Cortex of kidney (tissue), 1 donor: ENCODE measurements at places on chromosomes 12 and 14.

- DNase-seq, result no peak
These were observed 464.8 kb downstream of the RAD51B start for GRCh38 chr14:68284333-68284732.

DNA sequence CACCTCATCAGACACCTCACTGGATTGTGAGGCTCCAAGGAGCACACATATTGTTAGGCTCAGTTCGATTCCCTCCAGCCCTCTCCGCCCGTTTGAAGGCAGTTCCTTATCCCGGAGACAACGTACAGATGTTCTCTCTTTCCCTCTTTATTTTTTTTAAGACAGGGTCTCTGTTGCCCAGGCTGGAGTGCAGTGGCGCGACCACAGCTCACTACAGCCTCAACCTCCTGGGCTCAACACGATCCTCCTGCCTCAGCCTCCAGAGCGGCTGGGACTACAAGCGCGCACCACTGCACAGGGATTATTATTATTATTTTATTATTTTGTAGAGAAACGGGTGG, 718 bp upstream of the TROAP start:
- no peak for DNase-seq

GRCh38 chr12:53601296-53601847, 24.8 kb downstream of the ATF7 start:
- DNase-seq, result no peak

GRCh38 chr12:93442411-93443340, 929 bp upstream of the UBE2N start:
- DNase-seq, result no peak

DNA sequence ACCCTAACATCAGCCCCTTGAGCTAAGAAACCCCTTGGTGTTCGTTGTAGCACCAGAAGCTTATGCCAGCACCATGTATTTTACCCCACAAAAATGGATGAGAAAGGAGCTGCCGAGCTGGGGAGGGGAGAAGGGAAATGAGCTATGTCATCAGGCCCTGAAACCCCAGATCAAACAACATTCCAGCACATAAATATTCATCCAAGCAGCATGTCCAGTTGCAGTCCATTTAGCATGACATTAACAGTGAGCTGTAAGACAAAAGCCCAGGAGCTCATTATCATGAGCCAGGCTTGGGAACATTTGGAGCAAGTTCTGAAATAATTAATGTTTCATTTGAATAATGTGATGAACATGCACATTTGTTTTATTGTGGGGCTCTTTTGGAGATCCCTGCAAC, 630.1 kb upstream of the TMEM132C start:
- DNase-seq, result no peak

GRCh38 chr12:49147384-49147783, 16.2 kb upstream of the TUBA1B start:
- no peak for DNase-seq

DNA sequence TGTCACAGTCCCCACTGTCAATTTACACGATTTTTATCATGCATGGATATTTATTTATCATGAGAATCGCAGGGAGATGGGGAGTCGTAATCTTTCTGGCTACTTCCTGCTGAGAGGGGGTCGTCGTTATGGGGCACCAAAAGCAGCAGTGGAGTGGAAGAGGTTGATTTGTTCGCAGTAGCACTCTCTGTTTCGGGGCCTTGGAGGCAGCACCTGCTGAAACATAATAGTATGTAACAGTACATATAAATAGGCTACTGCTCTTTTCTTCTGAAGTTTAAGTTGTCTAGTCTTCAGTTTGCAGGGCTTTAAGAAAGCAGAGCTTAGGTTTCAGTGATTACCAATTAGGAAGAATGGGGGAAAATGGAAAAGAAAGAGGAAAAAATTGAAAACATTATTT, 3.8 kb downstream of the SOAT2 start:
- DNase-seq, result no peak

DNA sequence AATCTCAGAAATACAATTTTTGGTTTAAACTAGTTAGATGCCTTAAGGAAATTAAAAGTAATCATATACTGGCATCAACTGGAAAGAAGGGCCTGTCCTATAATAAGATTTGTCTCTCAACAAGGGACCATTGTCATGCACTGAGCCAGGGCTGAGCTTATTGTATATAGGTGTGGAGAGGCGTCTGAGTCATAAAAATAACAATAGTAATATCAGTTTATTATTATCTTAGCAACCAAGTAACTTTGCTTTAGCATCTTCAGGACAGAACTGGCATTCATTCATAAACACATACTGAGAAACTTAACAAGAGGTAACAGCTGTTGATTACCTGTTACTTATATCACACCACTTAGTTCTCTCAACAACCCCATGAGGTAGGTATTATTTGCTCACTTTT, 7.1 kb downstream of the KRT75 start:
- no peak for DNase-seq

GRCh38 chr14:99256483-99256874, 15.5 kb downstream of the BCL11B start:
- DNase-seq, result no peak

GRCh38 chr12:70091021-70091521, 152.2 kb upstream of the CNOT2 start:
- DNase-seq, result no peak

GRCh38 chr14:72352012-72352411, 419.8 kb downstream of the RGS6 start:
- no peak for DNase-seq

DNA sequence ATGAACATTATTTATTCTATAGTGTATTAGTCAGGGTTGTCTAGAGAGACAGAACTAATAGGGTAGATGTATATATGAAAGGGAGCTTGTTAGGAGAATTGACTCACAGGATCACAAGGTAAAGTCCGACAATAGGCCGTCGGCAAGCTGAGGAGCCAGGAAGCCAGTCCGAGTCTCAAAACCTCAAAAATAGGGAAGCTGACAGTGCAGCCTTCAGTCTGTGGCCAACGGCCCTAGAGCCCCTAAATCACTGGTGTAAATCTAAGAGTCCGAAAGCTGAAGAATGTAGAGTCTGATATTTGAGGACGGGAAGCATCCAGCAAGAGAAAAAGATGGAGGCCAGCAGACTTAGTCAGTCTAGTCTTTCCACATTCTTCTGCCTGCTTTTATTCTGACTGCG, 912.2 kb downstream of the FLRT2 start:
- DNase-seq, result no peak

DNA sequence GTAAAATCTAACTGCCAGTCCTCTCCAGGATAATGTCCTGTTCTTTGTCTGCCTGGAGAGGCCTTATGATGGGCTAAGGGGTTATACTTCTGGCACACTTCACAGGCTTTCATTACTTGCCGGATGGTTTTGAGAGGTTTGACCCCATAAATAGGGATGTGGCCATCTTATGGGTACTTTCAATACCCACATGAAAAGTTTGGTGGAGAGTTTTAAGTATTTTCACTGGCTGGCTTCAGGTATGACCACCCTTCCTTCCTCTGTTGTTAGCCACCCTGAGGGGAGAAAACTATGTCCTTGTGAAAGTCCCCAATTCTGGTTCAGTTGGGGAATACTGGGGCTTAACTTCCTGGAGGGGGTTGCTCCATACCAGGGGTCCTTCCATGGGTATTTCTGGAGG, 54.8 kb downstream of the ASCL4 start:
- no peak for DNase-seq

GRCh38 chr12:79983986-79984620, 49.2 kb upstream of the PPP1R12A start:
- DNase-seq, result no peak

DNA sequence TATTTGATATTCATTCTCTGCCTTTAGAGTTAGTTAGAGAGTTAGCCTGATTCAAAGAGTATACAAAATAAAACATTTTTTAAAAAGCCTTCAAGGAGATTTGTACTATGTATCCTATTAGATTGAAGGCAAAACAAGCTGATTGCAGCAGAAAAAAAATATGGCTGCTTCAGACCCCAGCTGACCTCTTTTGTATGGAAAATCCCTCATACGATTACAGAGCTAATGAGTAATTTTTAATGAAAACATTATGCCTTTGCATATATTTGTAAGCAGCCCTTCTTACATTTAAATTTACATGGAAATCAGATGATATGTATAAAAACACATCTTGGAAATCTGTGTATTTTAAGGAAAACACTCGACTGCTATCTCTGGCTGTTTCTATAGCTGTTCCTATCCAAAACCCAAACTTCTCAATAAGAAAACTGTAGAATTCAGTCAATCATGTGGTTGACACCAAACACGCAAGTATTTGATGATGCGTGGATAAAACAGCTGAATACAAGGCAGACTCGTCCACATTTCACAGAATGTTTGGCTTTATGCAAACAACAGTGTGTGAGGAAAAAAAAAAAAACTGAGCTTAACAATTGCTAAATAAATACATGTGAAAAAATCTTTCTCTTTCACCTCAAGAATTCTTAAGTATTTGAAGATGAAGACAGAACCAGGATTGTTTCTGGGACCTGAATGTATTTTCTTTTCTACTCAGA, 275.3 kb downstream of the EGLN3 start:
- no peak for DNase-seq

DNA sequence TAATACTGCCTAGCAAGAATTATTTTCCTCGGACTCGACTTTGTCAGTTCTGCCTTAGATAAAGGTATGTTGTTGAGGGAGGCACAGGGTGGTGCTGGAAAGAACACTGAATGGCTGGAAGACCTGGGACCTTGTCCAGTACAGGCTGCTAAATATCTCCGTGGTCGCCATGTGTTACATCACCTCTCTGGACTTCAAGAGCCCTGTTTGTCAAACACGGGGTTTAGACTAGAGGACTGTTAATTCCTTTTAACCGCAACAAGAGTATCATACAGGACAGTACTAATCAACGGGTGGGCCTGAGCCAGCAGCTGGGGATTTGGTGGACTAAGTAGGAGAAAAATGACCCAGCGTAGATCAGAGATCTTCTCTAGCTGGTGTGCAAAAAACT, 476.3 kb downstream of the LRIG3 start:
- DNase-seq, result no peak

DNA sequence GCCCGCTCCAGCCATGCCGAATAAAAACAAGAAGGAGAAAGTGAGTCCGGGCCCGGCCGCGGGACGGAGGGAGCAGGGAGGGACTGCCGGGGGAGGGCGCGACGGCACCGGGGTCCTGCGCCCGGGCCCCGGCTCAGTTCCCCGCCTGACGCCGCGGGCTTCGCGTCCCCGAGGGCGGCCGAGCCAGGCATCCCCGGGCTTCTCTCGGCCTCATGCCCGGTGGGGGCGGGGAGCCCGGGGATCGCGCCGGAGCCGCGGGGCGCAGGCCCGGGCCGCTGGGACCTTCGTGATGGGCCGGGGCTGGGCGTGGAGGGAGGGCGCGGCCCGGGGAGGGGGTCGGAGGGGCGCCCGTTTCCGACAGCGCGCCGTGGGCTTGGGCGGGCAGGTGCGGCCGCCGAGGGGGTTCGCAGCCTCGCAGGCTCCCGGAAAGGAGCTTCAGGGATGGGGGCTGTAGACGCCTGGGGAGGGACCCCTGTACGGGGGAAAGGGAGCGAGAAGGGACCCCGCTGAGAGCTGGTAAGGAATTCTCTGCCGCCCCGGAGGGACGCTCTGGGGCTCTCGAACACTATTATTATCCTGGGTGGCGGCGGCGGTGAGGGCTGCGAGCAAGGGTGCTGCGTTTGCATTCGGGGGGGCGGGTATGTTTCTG, 496 bp downstream of the PPP2R5C start:
- no peak for DNase-seq

DNA sequence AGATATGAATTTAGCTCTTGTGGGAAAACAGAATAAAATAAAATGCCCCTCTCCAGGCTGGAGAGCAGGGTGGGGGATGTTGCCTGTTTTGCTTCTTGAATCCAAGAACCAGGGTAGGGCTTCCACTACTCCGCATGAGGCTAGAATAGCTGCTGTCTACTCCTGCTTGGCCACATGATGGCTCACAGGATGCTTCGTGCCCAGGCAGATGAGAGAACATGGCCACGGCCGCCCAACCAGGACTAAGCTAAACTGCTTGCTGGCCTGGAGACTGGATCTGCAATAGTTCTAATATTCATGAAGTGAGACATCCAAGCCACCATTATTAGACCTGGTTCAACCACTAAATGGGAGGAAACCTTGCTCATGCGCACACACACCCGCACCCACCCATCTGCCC, 122.2 kb upstream of the METAP2 start:
- no peak for DNase-seq

- DNase-seq, result no peak
These were observed 12.7 kb upstream of the SLC2A3 start for GRCh38 chr12:7948589-7949260.

- no peak for DNase-seq
These were observed 316.2 kb downstream of the NPAS3 start for GRCh38 chr14:33254861-33255395.

GRCh38 chr12:78210894-78211302, 380.2 kb downstream of the NAV3 start:
- DNase-seq, result no peak

- DNase-seq, result no peak
These were observed 36.8 kb upstream of the TMPO start for GRCh38 chr12:98478606-98479005.

DNA sequence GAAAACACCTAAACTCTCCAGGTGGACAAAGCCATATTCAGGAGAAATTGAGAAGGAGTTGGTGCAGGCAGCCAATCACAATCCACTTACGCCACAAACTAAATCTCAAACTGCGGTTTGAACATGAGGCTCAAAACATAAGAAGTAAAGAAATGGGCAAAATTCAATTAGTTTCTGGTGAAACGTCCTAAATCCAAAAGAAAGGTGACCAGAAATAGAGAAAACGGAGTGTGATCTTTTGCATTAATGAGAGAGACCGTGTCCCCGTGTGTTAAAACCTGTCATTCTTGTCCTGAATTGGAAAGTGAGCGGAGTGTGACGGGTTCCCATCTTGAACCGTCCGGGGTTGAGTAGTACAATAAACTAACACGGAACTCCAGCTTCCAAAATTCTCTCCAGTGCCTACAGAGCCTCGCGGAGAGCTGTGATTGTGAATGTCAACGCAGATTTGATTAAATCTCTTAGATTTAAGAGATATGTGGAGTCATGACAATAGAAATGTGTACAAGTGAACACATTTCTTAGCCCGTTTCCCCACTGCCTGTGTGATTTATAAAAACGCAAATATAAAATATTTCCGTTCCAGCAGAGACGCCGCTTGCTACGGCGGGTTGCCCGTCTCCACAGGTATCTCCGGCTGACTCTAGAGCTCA, 595 bp upstream of the METAP2 start:
- no peak for DNase-seq

- no peak for DNase-seq
These were observed 170.0 kb upstream of the SLC16A7 start for GRCh38 chr12:59425798-59426197.

GRCh38 chr14:68295316-68295816, 475.8 kb downstream of the RAD51B start:
- DNase-seq, result no peak
